Breast epithelium (tissue), 4 donors: ENCODE measurements at places on chromosomes 11 and 22.

- no peak for DNase-seq
Measured at GRCh38 chr11:112632866-112633505, 328.2 kb upstream of the NCAM1 start.

DNA sequence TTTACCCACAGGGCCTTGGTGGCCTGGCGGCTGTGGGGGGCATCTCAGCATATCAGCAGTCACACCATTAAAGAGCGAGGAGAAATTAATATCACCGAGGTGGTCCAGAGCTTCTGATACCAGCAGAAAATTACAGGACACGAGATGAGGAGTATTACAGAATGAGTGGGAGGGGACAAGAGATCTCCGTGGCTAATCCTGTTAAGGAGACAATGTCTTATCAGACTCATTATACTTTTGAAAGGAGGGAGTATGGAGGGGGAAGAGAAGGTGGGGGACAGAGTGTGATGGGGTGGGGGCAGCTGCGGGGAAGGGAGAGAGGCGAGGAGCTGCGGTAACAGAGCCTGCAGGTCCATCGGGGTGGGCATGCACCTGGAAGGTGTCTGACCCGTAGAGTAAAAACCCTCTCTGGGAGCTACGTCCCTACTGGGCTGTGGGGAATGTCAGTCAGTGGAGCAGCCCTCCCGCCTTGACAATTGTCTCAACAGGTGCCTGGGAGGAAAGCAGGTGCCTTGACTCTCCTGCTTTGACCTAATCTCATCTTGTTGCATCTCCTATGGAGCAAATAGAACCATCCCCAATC lies 224.2 kb downstream of the CEP164 start:
- DNase-seq: no peak

DNA sequence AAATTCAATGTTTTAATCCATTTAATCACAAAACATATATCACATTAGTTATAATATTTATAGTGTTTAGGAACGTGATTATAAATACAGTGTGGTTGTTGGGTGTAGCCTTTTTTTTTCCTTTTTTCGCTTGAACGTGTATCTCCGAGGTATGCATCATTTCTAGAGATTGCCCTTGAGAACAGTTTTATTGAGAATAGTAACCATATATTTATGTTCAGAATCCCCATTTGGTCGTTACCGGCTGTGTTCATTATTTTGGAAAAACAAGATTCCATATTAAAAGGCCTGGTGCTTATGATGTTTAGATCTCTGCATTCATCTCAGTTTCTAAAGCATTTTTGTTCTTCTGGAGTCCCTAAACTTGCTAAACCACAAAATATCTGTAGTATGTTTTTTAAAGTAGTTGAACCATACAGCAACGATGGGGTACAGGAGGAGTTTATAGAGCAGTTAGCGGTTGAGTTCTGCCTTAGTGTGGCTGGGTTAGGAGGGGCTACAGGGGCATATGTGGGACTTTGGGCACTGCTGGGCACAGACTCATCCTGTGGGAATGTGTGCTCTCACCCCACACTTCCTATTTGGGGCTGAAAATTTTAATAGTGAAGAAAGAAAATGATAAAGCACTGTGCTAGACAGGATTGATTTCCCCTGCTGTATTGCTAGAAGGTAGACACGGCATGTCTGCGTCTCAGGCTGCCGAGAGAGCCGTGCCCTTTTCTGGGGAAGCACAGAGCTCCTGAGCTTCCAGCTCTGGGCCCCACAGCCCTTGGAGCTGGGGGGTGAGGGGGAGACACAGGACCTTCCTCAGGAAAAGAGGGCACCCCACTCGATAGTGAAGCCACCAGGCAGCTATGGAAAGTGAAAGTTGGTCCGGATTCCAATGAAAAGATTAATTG lies 81.5 kb upstream of the PPARA start:
- DNase-seq: peak; percentile 51

DNA sequence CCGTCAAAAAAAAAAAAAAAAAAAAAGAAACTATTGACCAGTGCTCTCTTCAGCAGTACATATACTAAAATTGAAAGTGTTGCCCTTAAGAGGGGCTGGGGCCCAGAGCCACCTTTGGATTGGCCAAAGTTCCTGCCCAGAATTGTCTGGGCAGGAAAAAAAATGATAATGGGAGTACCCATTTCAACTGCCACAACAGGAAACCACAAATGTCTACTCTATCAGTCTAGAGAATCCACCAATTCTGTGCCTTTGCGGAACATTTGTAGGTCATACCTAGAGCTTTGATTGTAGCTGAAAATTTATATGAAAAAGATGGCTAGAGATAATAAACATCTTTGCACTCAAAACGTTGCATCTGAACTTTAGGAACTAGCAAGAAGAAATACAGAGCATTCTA lies 69.4 kb downstream of the FAM76B start:
- DNase-seq: no peak

DNA sequence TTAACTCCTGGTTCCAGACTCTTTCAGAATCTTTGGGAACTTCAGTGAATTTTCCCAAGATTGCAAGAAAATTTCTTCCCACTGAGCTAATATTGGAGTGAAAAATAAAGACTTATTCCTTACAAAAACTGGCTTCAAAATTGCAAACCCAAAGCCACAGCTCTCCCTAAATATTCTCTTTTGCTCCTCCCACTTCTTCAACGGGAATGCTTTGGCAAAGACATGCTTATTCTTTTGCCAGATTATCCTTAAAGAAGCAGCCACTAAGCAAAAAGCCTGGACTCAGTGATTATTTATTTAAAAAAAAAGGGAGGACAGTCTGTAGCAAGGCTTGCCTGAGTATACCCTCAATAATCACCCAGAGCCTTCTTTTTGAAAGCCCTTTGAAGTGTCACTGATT lies 902.4 kb upstream of the CCDC90B start:
- no peak for DNase-seq

DNA sequence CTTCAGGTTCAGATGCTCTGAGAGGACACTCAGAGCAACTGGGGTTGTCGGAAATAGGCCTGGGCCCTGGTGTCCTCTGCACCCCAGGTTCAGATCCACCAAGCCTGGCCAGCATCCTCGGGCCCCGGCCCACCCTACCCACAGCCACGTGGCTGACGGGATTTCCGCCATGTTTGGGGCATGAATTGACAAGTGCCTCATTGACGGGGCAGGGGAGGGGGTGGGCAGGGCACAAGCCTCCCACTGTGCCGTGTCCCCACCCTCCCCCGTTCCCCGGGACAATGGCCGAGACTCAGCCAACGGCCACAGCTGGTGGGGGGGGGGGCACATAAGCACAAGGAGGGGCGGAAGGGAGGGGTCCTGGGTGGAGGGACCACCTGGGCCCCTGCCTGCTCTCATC lies 8.5 kb downstream of the MYRF start:
- no peak for DNase-seq

DNA sequence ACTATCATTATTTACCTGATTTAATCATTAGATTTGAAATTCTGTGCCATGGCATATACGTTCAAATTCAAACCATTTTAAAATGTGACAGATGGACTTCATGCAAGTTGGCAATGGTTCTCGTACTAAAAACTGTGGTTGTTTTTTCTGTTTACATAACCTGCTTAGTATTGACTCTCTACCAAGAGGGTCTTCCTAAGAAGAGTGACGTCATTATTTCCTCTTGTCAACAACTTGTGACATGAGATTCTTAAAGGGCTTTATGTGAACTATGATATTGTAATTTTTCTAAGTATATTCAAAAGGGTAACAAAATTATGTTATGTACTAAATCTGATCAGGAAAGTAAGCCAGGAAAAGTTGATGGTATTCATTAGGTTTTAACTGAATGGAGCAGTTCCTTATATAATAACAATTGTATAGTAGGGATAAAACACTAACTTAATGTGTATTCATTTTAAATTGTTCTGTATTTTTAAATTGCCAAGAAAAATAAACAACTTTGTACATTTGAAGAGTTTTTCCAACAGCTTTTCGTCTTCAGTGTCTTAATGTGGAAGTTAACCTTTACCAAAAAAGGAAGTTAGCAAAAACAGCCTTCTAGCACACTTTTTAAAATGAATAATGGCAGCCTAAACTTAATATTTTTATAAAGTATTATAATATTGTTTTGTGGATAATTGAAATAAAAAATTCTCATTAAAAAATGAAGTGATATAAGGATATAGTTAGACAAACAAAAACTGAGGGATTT lies 87.0 kb downstream of the GRK3 start:
- DNase-seq: no peak

DNA sequence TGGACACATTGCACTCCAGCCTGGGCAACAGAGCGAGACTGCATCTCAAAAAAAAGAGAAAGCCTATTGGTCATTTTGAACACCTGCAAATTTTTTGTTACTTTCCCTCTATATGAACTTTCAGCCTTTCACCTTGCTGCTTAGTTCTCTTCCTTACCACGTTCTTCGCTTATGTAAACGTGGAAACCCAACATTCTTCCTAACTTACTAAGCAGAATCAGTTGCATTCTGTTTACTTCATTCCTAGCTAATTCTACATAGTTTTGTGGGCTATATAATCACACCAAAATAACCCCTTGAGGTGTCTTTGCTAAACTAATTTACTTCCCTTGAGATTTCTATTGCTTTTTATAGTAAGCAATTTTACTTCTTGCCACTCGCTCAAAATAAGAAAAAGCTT lies 23.2 kb downstream of the MS4A4A start:
- no peak for DNase-seq

DNA sequence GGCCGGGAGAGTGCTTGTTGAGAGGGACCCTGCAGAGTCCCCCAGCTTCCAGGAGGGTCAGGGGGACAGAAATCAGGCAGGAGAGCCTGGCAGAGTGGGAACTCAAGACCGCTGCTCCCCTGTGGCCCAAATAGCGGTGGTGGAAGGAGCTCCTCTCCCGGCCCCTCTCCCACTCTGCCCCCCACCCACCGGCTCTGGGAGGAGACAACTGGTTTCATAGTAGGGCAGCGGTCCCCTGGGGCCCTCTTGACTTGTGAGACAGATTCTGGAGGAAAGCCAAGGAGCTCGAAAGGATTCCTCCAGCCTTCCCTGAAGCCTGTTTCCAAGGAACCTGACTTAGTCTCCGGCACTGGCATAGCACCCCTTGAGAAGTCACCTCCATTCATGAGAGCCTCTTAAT lies 10.1 kb downstream of the PKNOX2 start:
- DNase-seq: peak; percentile 10

GRCh38 chr22:30884211-30885000 lies 84.2 kb downstream of the MORC2 start:
- no peak for DNase-seq

DNA sequence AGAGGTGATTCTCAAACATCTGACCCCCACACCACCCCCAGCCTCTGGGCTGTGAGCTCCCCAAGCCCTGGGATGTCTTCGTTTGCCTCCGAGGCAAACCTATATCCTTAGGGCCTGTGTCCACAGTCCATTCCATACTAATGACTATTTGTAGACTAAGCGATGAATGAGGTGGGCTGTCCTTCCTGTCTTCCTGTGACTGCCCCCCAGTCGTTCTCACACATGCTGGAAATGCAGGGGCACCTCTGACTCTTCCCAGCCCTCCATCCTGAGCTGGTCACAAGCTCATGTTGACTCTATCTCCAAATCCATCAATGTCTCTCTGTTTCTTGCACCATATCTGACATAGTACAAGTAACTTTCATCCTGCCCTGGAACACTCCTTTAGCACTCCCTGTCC lies 4.8 kb downstream of the ATG16L2 start:
- DNase-seq: no peak

DNA sequence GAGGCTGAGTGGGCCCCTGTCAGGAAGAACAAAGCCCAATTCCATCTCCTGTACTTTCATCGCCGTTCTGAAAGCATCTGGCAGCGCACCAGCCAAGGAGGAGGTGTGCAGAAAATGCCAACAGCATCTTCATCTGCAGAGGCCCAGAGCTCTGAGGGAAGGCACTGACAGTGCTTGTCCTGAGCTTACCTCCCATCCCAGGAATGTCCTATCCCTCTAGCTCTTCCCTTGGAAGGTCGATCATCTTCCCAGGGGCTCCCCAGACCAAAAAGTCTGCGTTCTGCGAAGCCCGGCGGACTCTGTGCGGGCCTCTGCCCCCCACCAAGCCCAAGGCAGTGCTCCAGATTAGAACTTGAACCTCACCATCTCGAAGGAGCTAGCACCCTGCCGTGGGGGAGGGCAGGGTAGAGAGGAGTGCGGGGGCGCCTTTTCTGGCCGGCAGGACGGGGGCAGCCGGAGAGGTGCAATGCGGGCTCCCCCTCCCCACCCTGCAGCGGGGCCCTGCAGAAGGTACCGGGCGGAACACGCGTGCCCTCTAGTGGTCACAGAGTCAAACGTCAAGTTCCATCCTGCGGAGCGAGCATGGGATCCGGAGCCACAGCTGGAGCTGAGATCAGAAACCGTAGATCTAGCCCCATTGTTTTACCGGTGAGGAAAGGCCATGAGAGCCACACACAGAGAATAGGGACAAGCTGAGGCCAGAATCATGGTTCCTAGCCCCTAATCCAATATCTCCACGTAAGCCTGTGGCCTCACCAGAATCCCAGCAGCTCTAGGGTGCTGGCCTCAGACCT lies 5.0 kb downstream of the SCN2B start:
- DNase-seq: no peak

DNA sequence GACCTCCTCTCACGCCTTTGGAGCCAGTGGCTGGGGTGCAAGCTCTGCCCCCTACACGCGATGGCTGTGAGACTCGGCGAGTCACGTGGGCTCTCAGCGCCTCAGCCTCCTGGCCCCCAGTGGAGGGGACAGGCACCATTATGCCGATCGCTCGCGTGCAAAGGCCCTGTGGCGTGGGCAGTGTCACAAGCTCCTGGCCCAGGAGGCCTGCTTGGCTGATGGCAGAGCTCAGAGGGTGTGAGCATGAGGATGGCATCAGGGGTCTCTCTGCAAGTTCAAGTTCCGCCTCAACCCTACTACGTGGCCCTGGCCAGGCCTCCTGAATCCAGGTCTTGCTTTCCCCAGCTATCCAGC lies 90.8 kb upstream of the KCNQ1OT1 start:
- no peak for DNase-seq

DNA sequence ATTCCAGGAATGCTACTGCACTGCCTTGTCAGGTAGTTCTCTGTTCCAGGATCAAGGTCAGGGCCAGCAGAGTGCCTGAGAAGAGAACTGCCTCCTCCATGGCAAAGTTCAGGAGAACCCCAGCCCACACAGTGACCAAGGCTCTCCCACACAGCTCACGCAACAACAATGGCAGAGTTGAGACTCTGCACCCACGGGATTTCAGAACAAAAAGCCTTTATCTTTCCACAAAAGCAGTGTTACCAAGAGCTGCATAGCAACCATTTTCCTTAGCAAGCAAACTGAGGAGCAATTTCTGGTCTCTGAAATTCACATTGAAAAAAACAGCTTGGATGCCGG lies 11.1 kb downstream of the PLAAT3 start:
- DNase-seq: no peak

DNA sequence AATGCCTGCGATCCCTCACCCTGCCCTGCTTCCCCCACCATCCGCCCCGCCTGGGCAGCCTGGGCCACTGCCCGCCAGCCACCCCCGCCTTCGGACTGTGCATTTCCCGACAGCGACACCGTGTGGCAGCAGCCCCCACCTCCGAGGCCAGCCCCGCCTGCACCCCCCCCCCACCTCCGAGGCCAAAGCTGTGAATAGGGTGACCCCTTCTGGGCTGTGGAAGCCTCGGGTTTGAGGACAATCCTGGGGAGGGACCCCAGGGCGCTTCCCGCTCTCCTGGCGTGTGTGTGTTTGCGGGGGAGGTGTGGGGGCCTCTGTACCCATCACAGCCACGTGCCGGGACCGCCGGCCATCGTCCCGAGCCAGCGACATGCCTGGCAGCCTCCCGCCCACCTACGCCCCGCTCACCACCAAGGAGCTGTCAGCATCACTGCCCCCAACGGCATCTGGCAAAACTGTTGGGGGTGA lies 33.8 kb upstream of the PPARA start:
- peak; percentile 94 for DNase-seq
